ENCODE measurements at places on chromosomes 3 and 15.

DNA sequence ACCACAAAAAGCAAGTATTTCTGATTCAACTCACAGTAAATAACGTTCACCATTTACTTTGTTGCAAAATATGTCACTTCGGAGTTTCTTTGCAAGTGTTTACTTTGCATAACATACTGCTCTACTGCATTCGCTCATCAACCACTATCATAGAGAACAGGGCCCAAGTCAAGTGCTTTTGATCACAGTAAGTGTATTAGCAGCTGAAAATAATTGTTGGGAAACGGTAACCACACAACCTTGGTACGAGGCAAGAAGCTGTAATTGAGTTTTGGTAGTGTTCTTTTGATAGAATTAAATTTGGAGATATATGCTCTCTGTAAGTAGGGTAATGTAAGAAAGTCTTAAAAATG is 80.1 kb downstream of the SATB1 start:
- no peaks in the 10 kb centered on the region for H3K27me3 ChIP-seq
- no peaks in the 10 kb centered on the region for H3K36me3 ChIP-seq
- no peak for DNase-seq

GRCh38 chr3:177338697-177339219 is 141.5 kb upstream of the TBL1XR1 start:
- H3K4me3 ChIP-seq: no peak overlapping the region
- peaks cover 33% of the 10 kb centered on the region for H3K4me1 ChIP-seq
- no peak for DNase-seq
- H3K27me3 ChIP-seq: no peaks in the 10 kb centered on the region
- no peaks in the 10 kb centered on the region for H3K36me3 ChIP-seq

GRCh38 chr3:167350245-167350862 is 29.7 kb downstream of the ZBBX start:
- H3K4me3 ChIP-seq: no peak overlapping the region
- H3K27me3 ChIP-seq: no peaks in the 10 kb centered on the region
- H3K36me3 ChIP-seq: no peaks in the 10 kb centered on the region

- no peaks in the 10 kb centered on the region for H3K27me3 ChIP-seq
- H3K36me3 ChIP-seq: no peaks in the 10 kb centered on the region
- DNase-seq: no peak
- H3K4me1 ChIP-seq: no peaks in the 10 kb centered on the region
- H3K4me3 ChIP-seq: no peak overlapping the region
- no peak overlapping the region for H3K27ac ChIP-seq
Observed at GRCh38 chr15:64144192-64144564, 7.4 kb upstream of the SNX22 start.

GRCh38 chr15:29568840-29569532 is 253.3 kb downstream of the TJP1 start:
- peaks cover 20% of the 10 kb centered on the region for H3K4me1 ChIP-seq
- no peak overlapping the region for H3K27ac ChIP-seq
- H3K36me3 ChIP-seq: no peaks in the 10 kb centered on the region
- no peak for DNase-seq
- no peaks in the 10 kb centered on the region for H3K27me3 ChIP-seq
